ENCODE measurements at places on chromosomes 1 and 21. TPM values are rescaled to one million over a fixed set of nuclear protein-coding genes. Genes with fewer than 3 reads are reported as not detected.

Gene CYP4A22
- total RNA-seq: not detected

Gene RPS6KA1
- 13.5 TPM for total RNA-seq

Gene ASPM
- total RNA-seq: 5.4 TPM

Gene ANGPTL7
- total RNA-seq: not detected

Gene S100A2
- 0.98 TPM for total RNA-seq

Gene SLFNL1
- total RNA-seq: 0.17 TPM

Gene KRTAP19-6
- not detected for total RNA-seq

Gene WASF2
- total RNA-seq: 31.1 TPM

Gene RAB3B
- 2.2 TPM for total RNA-seq

Gene MMEL1
- total RNA-seq: 2.3 TPM

All from dermis lymphatic vessel endothelial cell (primary cell).